ENCODE measurements at places on chromosomes 7 and 10. TPM values are rescaled to one million over a fixed set of nuclear protein-coding genes. Genes with fewer than 3 reads are reported as not detected.

- DNase-seq: no peak
Measured at GRCh38 chr10:113131613-113132261, 181.7 kb downstream of the TCF7L2 start.

DNA sequence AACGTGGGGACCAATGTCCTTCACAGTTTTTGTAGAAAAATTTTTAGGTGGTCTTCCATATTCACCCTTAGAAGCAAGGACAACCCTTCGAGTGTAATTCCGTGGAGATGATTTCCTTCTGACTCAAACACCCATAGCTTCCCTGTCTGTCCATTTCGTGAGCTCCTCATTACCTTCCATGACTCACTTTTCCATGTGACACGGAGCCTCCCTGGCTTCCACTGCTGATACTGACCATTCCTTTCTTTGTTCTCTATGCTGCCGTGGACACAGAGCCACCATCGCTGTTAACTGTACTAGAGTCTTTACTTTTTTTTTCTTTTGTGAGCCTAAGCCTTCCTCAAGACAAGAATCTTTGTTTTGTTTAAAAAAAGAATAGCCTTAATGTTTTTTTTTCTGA is 12.5 kb upstream of the ARMS2 start:
- no peak for DNase-seq

- no peak for DNase-seq
Measured at GRCh38 chr10:130368761-130369560, 232.8 kb downstream of the GLRX3 start.

GRCh38 chr7:120402801-120403200 is 129.8 kb downstream of the KCND2 start:
- no peak for DNase-seq

- no peak for DNase-seq
Measured at GRCh38 chr7:140165422-140165821, 11.4 kb downstream of the KDM7A start.

DNA sequence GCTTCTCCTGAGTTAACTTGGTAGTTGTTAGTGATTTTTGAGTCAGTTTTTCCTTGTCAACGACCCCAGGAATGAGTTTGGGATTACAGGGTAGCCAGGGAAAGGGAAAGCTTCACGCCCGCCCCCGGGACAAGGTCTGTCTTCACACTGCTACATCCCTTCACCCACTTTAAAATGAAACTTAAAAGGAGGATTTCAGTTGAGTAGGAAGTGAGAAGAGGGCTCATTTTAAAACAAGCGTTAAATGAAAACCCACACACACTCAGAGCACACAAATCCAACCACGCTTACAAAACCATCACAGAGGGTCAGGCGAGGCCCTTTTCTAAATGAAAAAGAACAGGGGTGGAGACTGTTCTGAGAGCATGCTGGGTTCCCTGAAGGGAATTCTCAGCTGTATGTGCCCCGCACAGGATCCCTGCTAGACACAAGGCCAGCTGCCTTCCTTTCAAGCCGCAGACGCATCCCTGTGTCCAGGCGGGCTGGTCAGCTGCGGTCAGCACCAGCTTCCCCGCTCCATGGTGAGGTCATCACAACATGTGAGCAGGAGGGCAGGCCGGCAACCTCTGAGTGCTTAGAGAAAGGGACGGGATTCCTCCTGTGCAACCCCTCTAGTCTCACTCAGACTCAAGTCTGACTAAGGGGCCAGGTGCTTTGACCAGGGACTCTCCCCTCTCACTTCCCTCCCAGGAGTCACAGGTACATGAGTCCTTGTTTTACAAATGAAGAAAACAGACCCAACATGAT is 111.8 kb downstream of the EGFR start:
- no peak for DNase-seq

DNA sequence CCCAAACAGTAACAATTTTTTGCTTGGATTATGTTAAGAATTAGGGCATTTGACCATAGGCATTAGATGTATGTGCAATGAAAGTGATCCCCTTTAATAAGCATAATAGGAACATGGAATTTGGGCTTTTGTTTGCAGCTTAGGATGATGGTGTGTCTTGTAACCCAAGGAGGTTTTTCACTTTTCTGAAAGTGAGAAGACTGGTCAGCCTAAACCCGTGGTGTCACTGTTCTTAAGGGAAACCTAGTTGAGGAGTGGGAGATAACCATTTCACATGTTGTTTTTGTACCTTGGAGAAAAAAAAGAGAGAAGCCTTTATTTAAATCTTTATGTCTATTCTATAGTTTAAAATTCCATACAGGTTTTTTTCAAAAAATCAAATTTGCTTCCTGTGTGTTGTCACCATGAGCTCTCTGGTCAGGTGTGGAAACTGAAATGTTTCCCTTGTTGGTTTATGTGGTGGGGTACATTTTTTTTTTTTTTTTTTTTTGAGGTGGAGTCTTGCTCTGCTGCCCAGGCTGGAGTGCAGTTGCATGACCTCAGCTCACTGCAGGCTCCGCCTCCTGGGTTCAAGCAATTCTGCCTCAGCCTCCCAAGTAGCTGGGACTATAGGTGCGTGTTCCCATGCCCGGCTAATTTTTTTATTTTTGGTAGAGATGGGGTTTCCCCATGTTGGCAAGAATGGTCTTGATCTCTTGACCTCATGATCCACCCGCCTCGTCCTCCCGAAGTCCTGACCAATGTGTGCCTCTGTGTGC is 7.7 kb downstream of the CCM2 start:
- DNase-seq: no peak

DNA sequence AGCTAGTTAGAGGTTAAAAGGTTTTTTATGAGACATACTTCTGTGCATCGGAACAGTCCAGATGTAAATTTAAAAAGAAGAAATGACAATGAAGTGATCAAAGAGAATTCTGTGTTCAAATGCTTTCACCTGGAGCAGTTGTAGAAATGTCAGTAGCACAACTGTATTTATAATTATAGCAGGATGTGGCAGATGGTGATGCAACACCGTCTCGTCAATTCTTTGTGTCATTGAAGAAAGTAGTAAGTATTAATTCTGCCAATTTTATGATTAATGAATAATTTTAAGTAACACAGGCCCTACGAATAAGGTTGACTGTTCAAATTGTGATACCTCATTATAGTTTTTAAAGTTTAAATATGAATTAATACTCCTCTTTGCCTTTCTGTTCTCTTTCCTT is 171.1 kb downstream of the ADK start:
- DNase-seq: no peak

- DNase-seq: no peak
Measured at GRCh38 chr10:115933098-115933497, 339.9 kb downstream of the GFRA1 start.

- no peak for DNase-seq
Measured at GRCh38 chr10:93099670-93100069, 26.0 kb downstream of the CYP26A1 start.

GRCh38 chr10:109958059-109958458 is 34.7 kb upstream of the XPNPEP1 start:
- no peak for DNase-seq

ITIH2 gene
- 0.24 TPM for polyA plus RNA-seq

IFIT1 gene
- polyA plus RNA-seq: 32.8 TPM

LIMK1 gene
- 7.2 TPM for polyA plus RNA-seq

GDF2 gene
- not detected for polyA plus RNA-seq

MRLN gene
- polyA plus RNA-seq: not detected

SORCS1 gene
- polyA plus RNA-seq: 0.80 TPM

Data from adrenal gland (tissue), 19 donors.